Lung (tissue), 17 donors: ENCODE measurements at places on chromosomes 7 and 10.

GRCh38 chr7:31311552-31311951 is 29.0 kb downstream of the NEUROD6 start:
- peak; percentile 26 for DNase-seq

DNA sequence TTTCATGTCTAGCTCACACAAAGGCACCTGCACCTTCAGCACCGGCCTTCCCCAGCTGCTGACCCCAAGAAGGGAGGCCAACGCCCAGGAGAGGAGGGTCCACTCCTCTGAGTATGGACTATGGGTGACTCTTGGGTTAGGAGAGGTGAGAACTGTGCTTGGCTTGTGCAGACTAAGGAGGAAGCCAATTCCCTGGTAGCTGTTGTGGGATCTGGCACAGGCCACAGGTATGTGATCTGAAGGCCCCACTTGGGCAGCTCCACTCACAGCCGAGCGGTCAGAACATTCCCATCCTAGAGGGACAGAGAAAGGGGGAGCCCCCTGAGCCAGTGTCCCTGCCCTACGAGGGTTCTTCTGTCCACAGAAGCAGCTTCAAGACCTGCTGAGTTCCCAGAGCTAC is 52.8 kb upstream of the FIGNL1 start:
- no peak for DNase-seq

GRCh38 chr7:3218411-3219225 is 82.4 kb upstream of the SDK1 start:
- peak; percentile 30 for DNase-seq

GRCh38 chr10:62632071-62632809 is 172.3 kb upstream of the ADO start:
- DNase-seq = peak; percentile 43

DNA sequence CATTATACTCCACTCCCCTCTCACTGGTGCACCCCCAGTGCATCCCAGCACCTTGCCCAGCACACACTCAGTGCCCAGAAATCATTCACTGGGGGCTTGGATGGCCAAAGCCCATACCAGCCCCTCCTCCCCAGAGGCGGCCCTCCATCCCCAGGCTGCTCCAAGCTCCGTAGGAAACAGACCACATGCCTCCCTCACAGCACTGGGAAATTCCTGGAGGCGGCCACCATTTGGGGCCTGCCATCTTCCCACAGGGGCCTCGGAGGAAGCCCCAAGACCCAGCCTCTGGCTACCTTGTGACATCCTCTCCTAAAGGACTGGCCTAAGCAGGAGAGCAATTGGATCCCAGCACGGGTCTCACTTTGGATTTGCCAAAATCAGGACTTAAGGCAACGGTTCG is 49.7 kb downstream of the FOXL3 start:
- no peak for DNase-seq

- DNase-seq = no peak
Observed at GRCh38 chr10:3877211-3878000, 92.4 kb upstream of the KLF6 start.

GRCh38 chr7:127504715-127505114 is 80.7 kb downstream of the GCC1 start:
- DNase-seq = no peak

- DNase-seq = no peak
Observed at GRCh38 chr7:90850066-90850465, 253.9 kb downstream of the CDK14 start.

- DNase-seq = peak; percentile 83
Observed at GRCh38 chr7:20260223-20260622, 43.0 kb upstream of the MACC1 start.

GRCh38 chr7:98778421-98778820 is 91.4 kb downstream of the TMEM130 start:
- DNase-seq = no peak

- DNase-seq = no peak
Observed at GRCh38 chr10:90858461-90858968, 676 bp upstream of the HTR7 start.

- no peak for DNase-seq
Observed at GRCh38 chr10:80526742-80527141, 11.0 kb upstream of the SH2D4B start.

DNA sequence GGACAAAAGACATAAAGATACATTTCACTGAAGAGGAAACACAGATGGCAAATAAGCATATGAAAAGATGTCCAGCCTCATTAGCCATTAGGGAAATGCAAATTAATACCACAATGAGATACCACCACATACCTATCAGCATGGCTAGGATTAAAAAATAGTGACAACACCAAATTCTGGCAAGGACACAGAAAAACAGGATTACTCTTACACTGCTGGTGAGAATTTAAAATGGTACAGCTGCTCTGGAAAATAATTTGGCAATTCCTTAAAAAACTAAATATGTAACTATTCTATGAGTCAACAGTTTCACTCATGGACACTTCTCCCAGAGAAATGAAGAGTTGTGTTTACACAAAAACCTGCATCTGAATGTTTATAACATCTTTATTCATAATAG is 121.1 kb downstream of the C10orf90 start:
- DNase-seq = peak; percentile 49

DNA sequence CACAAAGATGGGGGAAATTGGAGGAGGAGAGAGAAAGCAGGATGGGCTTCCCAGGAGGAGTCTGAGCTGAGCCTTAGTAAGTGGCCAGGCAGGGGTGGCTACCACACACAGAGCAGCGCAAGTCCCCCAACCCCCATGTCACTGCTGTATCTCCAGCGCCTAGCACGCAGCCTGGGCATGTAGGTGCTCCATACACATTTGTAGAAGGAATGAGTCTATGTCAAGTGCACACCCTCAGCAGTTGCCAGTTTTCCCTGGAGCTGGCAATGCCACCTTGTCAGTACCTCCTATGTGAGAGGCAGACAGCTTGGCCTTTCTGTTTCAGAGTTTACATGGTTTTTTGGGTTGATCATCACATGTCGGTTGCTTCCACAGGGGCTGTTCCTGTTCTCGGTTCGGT is 116.1 kb downstream of the CLEC2L start:
- DNase-seq = no peak

DNA sequence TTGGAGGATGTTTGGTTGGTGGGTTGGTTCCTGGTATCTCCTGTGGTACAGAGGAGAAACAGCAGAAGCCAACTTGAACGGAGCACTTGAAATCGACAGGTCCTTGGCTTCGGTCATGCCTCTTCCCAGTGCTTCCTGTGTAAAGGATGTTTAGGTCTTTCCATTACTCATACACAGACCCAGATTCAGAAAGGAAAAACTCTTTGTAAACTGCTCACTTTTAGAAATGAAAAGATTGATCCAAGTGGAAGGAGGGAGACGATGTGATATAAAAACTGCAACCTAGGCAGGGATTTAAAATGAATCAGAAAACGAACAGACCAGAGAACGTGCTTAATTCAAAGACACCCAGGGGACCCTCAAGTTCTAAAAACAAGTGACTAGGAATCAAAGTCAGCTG is 338.4 kb downstream of the GALNT17 start:
- peak; percentile 43 for DNase-seq

- DNase-seq = no peak
Observed at GRCh38 chr7:71793251-71793650, 618.9 kb downstream of the CALN1 start.

DNA sequence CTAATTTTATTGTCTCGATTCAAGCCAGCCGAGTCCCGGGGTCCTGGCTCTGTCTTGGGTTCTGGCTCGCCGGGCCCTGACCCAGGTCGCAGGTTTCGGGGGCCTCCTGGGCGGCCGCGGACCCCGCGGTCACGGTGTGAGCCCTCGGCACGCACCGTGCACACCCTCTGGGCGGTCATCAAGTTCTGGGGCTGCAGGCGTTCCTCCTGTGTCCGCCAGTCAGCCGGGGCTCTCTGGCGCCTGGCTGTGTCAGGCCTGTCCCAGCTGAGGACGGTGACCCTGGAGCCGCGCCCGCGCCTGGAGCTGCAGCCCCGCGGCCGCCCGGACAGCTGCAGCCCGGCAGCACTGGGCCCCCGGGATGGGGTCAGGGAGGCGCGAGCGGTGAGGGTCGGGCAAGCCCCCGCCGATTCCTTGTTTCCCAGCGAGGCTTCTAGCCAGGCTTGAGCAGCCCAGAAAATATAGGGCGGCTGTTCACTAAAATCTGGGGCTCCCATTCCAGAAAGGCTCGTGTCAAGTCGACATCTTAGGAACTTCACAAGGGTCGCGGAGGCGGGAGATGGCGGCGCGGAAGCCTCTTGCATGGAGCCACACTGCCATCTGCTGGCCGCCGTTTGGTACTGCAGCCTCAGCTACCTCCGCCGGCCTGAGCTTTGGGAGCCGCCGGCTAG is 4.2 kb upstream of the HOXA7 start:
- DNase-seq = peak; percentile 93

- peak; percentile 63 for DNase-seq
Observed at GRCh38 chr7:37031571-37032257, 307.4 kb upstream of the AOAH start.

DNA sequence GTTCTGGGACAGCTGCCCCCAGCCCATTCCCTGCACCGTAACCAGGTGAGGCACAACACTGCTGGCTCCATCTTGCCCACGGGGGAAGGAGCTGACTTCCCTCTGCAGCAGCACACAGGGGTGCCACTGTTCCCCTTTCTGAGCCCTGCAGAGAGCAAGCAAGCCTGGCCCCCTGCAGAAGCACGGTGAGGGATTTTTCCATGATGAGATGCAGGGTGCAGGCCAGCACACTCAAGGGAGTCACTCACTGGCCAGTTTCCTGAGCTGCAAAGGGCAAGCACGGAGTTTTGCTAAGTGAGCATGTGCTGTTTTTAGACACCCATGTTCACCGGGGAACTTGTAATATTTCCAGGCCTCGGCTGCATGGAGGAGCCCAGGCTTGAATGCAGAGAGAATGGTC is 176.6 kb downstream of the PIP4K2A start:
- DNase-seq = no peak

GRCh38 chr10:77513781-77514331 is 123.8 kb downstream of the KCNMA1 start:
- DNase-seq = no peak

DNA sequence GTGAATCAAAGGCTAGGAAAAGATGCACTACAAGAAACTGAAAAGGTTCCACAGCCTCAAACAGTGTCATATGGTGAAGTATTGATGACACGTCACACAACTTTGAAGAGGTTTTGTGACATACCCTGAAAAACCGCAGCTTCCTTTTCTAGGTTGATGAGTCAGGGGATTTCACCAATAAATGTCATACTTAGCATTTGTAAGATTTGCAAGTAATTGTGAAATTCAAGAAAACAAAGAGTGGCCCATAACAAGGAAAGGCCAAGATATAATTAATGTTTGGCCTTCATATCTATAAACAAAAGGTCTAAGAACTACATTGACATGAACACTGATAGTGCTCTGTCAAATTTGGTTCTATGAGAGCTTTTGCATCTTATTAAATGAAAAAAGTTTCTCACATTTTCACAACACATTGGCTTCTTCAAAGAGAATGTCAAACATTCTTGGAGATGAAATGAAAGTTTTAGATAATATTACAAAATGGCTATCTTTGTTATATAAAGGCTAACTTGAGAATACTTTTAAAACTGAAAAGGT is 62.0 kb upstream of the NAMPT start:
- DNase-seq = peak; percentile 16

DNA sequence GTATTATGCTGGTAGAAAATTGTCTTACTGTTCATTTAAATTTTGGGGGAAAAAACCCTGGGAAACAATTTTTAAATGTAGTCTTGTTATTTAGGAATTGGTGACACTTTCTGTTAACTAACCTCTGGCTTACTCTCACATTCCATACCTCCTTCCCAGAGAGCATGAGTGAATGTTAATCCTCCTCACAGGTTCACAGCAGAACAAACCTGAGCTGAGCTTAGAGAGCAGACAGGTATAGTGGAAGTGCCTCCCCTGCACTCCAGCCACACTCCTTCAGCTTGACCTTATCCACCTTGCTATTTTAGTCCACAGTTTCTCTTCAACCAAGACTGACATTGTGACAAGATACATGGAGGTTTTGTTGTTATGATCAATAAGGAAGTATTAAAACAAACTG is 235.9 kb downstream of the FOXP2 start:
- DNase-seq = no peak

DNA sequence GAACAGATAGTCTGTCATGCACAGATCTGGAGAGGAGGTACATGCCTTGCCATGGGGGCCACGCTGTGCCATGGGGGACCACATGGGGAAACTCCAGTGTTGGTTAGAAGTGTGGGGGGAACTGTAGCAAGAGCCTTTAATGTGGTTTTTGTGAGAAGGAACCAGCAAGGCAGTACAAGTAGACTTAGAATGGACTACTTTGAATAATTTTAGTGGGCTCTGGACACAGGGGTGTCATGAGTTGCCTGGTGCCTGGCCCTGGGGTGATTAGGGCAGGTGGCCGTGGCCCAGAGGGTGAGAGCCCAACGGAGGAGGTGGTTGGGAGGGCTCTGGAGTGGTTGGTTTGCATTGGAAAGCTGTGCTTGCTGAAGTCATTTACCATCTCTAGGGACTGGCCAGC is 77.2 kb downstream of the CXCL12 start:
- no peak for DNase-seq

DNA sequence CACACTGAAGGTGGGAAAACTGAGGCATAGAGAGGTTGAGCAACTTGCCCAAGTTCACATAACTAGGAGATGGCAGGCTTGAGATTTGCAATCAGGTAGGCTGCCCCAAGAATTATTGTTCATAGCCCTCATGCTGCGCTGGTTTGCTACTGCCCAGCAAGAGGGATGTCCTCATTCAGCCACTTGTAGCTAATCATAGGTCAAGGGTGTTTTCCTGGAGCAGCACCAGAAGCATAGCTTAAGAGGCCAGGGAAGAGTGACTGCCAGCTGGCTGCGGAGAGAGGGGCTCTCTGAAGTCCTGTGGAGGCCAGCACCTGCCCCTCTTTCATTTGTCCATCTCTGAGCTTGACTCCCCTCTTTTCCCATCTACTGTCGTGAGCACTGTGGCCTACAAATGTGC is 15.0 kb downstream of the CDHR3 start:
- no peak for DNase-seq

DNA sequence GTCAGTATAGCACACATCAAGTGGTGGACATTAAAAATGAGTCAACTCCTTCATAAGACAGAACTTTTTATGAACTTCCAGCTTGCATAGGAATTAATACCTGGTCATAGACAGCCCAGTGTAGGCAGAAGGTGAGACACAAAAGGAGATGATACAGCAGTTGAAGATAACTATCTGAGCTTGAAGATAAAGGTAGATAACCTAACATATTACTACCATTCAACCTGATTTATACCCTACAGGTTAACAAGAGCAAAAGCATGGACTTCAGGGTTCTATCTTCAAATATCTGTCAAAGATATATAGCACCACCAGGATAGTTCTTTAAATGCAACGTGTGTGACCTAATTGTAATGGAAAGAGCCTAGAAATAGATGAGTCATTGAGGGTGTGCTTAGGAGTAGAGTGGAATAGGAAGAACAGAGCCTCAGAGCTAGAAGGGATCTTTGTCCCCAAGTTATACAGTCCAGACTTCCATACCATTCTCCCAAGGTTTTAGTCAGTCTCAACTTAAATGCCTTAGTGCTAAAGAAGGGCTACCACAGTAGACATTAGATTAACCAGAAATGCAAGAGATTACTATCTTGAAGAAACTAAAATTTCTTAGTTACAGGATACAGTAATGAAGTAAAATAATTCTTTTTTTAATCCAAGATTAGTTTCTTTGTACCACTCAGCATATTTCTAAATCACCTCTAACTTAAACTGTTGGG is 9.2 kb downstream of the ZNF800 start:
- DNase-seq = no peak

GRCh38 chr10:3867454-3868270 is 82.7 kb upstream of the KLF6 start:
- DNase-seq = no peak

GRCh38 chr7:1968397-1969111 is 264.2 kb downstream of the MAD1L1 start:
- no peak for DNase-seq

GRCh38 chr7:55100544-55101327 is 81.9 kb downstream of the EGFR start:
- peak; percentile 98 for DNase-seq
